ENCODE measurements at places on chromosomes 1 and 21.

GRCh38 chr1:81606656-81607055, 194.1 kb upstream of the ADGRL2 start:
- no peaks in the 10 kb centered on the region for H3K27me3 ChIP-seq
- no peak for DNase-seq
- H3K4me3 ChIP-seq, result no peak overlapping the region
- H3K4me1 ChIP-seq, result no peaks in the 10 kb centered on the region
- no peaks in the 10 kb centered on the region for H3K36me3 ChIP-seq

DNA sequence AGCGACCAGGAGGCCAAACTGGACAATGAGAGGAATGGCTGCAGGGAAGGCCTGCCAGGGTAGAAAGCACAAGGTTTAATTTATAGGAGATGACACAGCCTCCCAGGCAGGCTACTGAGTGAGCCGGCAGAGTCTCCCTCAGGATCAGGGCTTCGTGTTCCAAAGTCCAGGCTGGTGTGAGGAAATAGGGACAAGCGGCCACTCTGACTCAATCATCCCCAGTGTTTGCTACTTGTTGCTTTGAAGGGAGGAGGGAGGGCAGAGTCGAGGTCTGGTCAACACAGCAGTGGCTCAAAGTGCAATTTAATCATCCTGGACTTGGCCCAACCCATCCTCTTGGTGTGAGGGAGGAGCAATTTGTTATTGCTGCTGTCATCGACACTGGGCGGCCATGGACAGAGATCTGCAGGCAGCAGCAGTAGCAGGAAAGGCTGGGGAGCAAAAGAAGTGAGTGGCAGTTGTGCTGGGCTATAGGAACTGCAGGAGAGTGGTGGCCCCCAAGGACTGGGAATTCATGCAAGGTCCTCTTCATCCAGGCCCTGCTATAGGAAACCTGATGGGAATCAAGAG, 27.5 kb downstream of the TBX15 start:
- DNase-seq, result no peak
- H3K27me3 ChIP-seq, result no peaks in the 10 kb centered on the region
- H3K4me3 ChIP-seq, result no peak overlapping the region
- H3K4me1 ChIP-seq, result no peaks in the 10 kb centered on the region

- H3K4me1 ChIP-seq, result no peaks in the 10 kb centered on the region
- H3K36me3 ChIP-seq, result peaks cover 1% of the 10 kb centered on the region
- H3K27ac ChIP-seq, result no peak overlapping the region
- H3K27me3 ChIP-seq, result no peaks in the 10 kb centered on the region
- H3K4me3 ChIP-seq, result no peak overlapping the region
Measured at GRCh38 chr1:114454539-114454938, 56.5 kb downstream of the TRIM33 start.

DNA sequence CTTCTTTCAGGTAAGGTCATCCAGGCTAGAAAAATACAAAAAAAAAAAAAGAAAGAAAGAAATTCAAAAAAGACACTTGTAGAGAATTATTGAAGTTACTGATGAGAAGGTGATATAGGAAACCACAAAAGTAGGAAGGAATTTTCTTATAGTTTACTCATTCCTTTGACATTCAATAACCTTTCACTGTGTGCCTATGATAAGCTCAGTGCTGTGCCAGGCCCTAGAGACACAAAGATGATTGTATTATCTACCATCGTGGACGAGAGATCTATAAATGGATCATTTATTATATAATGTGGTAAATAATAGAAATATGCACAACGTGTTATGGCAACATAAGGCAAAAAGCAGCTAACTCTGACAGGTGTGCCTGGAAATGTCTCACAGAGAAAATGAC, 109.6 kb upstream of the NGF start:
- no peak overlapping the region for H3K4me3 ChIP-seq
- no peaks in the 10 kb centered on the region for H3K27me3 ChIP-seq
- H3K27ac ChIP-seq, result no peak overlapping the region
- H3K4me1 ChIP-seq, result no peaks in the 10 kb centered on the region

DNA sequence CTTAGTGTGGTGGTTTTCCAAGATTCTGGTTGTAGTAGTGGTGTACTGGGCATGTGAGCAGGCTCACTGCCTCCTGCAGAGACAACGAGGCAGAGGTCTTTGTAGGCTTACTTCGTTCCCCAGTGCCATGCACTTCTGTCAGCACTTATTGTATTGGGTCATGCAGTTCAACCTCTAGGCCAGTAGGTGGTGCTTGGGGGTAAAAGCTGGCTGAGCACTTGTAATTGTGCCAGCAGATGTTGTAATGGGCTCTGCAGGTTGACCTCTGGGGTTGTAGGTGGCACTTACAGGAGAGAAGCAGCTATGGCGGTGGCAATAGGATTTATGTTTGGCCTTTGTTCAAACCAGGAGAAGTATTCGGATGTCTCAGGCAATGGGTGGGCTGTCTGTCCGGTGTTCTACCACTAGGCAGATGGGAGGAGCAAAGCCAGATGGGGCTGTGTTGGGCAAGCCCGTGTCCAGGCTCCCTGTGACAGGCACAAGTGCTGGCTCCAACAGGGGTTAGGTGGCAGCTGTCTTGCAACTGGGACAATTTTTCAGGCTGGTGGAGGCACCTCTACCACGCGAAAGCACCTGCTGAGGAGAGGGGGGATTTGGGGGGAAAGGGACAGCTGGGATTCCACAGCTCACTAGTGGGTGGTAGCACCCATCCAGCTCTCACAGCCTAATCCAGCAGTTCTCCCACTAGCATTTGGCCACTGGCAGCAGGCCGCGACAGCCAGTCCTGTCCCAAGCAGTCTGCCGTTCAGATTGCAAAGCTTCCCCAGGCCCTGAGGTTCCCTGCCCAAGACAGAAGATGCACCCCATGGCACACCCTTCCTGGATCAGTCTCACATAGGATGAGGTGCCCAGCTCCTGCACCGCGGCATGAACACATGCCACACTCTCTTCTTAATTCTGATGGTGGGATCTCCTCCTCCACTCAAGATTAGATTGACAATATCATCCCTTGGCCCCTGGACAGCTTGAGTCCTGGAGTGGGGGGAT, 274.5 kb downstream of the CTH start:
- H3K4me3 ChIP-seq, result no peak overlapping the region
- no peaks in the 10 kb centered on the region for H3K4me1 ChIP-seq
- no peaks in the 10 kb centered on the region for H3K27me3 ChIP-seq

- no peaks in the 10 kb centered on the region for H3K36me3 ChIP-seq
- no peak for DNase-seq
- no peak overlapping the region for H3K4me3 ChIP-seq
Measured at GRCh38 chr1:241779897-241780296, 68.1 kb upstream of the EXO1 start.

- no peaks in the 10 kb centered on the region for H3K27me3 ChIP-seq
- H3K36me3 ChIP-seq, result no peaks in the 10 kb centered on the region
- no peak overlapping the region for H3K4me3 ChIP-seq
- no peak for DNase-seq
- H3K27ac ChIP-seq, result no peak overlapping the region
Measured at GRCh38 chr1:58574816-58575215, 2.2 kb downstream of the TACSTD2 start.

DNA sequence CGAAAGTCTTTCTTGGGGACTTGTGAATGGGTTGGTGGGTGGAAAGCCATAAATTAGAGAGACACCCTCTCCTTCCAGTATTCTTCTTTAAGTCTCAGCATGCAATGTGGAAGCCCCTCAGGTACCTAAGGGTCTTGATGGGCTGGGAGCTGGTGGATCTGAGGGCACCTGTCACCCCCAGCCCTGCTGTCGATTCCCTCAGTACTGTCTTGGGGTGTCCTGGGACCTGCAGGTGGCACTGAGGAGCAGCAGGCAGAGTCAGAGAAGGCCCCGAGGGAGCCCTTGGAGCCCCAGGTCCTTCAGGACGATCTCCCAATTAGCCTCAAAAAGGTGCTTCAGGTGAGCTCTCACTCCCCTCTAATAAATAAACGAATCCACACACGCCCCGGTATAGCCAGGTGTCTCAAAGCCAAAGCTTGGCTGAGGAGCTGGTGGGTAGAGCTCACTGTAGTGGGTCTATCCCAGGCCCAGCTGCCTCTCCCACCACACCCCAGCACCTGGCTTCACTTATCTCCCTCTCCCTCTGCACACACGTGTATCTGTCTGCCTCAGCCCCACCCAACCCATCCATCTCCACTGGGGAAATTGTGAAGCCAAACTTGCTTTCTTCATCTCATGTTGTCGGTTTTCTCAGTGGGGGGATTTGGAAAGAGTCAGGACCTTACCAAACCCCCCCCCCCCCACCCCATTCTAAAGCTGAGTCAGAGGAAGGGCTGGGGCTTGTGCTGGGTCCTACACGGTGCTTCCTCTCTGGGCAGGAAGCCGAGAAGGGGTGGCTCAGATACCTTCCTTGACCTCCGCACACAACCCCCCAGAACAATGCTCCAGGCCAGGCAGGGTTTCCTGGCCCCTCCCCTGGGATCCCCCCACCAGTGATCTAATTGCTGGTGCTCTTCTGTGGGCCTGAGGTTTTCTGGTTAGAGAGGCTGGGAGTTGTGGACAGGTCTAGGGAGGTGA, 1.6 kb downstream of the ADAM15 start:
- no peak overlapping the region for H3K4me3 ChIP-seq
- H3K27me3 ChIP-seq, result no peaks in the 10 kb centered on the region
- H3K4me1 ChIP-seq, result no peaks in the 10 kb centered on the region
- H3K27ac ChIP-seq, result no peak overlapping the region

- no peak overlapping the region for H3K4me3 ChIP-seq
- no peaks in the 10 kb centered on the region for H3K27me3 ChIP-seq
- H3K27ac ChIP-seq, result no peak overlapping the region
- H3K4me1 ChIP-seq, result no peaks in the 10 kb centered on the region
- H3K36me3 ChIP-seq, result no peaks in the 10 kb centered on the region
- DNase-seq, result no peak
Measured at GRCh38 chr1:34907487-34908090, 21.9 kb downstream of the DLGAP3 start.

DNA sequence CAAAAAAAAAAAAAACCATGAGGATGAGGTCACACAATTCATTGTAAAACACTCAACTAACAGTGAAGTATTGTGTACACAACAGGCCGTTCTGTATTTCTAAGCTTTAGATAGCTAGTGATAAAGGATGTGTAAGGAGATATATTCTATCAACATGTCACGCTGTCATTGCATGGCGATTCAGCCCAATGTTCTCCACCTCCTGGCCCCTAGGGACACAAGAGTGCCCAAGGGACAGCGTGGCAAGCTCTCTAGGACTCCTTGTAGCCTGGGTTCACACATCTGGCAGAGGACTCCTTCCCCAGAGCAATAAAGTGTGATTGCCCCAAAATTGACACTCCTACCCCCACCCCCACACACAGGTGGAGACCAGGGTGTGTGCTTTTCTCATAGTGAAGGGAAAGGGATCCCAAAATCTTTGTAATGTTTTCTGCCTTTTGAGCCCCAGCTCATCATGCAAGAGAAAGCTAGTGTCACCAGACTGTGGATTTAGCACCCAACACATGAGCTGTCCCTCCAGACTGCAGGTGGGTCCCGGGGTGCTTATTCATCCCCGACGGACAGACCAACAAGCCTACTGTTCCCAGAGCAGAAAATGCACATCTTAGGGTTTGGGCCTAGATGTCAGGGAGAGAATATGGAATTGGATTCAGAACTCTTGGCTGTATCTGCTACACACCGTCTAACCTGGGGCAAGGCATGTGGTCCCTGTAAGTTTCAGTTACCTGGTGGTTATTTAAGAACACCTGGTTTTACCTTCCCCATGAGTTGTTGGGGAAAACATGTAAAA, 11.5 kb downstream of the TMPRSS3 start:
- H3K36me3 ChIP-seq, result no peaks in the 10 kb centered on the region
- no peak overlapping the region for H3K4me3 ChIP-seq
- no peak for DNase-seq
- H3K27ac ChIP-seq, result no peak overlapping the region

DNA sequence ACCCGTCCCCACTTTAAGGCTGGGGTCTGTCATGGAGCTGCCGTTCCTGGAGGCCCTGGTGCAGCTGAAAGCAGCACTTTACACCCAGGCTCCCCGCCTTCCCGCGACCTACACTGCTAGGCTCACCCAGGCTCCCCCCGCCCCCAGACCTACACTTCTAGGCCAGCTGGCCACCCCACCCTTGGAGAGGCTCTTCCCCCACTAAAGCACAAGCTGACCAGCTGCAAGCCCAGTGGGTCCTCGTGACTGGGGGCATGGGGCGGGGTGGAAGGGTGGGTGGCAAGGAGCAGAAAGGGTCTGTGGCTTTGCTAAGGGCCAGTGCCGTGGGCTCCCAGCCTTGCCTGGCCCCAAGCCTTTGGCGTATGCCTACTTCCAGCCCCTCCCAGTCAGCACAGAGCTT, 9.7 kb upstream of the ARHGEF16 start:
- H3K4me3 ChIP-seq, result no peak overlapping the region
- no peak overlapping the region for H3K27ac ChIP-seq
- DNase-seq, result peak; percentile 25
- no peaks in the 10 kb centered on the region for H3K27me3 ChIP-seq
- H3K36me3 ChIP-seq, result no peaks in the 10 kb centered on the region

DNA sequence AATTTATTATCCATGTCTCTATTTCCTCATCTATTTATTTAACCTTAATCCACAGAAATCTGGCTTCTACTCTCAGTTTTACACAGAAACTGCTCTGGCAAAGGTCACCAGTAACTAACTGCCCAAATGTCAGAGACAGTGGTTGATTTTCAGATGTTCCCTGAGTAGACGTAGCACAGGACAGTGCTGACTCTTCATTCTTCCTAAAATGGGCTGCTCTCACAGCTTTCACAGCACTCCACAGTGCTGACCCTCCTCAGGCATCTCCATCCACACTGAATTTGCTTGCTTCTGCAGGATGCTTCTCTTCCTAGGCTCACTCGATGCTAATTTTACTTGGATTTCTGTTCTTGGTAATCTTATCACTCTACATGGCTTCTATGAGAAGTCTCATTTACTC, 508.2 kb upstream of the ZRANB2 start:
- H3K27ac ChIP-seq, result no peak overlapping the region
- H3K4me3 ChIP-seq, result no peak overlapping the region
- no peak for DNase-seq
- H3K36me3 ChIP-seq, result no peaks in the 10 kb centered on the region
- no peaks in the 10 kb centered on the region for H3K27me3 ChIP-seq
- no peaks in the 10 kb centered on the region for H3K4me1 ChIP-seq

- H3K27ac ChIP-seq, result no peak overlapping the region
- no peaks in the 10 kb centered on the region for H3K36me3 ChIP-seq
- H3K27me3 ChIP-seq, result no peaks in the 10 kb centered on the region
- H3K4me1 ChIP-seq, result peaks cover 3% of the 10 kb centered on the region
Measured at GRCh38 chr1:60875138-60875537, 207.2 kb upstream of the NFIA start.

DNA sequence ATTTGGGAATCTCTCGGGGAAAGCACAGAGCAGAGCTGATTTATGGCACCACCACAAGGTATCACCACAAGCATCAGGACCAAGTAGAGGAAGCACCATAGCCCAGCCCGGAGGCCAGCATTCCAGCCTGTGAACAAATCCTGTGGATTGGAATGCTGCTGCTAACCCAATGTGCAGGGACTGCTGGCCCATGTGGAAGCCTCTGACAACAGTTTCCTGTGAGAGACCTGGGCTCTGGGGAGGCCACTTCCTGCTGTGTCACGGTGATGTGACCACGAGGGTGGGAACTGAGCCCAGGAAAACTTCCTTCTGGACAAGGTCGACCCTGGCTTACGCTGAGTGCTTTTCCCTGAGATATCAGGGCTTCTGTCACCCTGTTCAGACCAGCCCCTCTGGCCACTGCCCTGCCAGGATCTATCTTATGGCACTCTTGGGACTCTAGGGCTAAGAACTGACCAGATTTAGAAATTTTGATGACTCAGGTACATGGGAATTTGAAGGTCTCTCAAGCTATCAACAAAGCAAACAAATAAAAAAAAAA, 88.3 kb upstream of the NGF start:
- no peaks in the 10 kb centered on the region for H3K4me1 ChIP-seq
- H3K36me3 ChIP-seq, result no peaks in the 10 kb centered on the region
- no peaks in the 10 kb centered on the region for H3K27me3 ChIP-seq
- peak; percentile 91 for DNase-seq
